Esophagus squamous epithelium (tissue), 5 donors: ENCODE measurements at places on chromosomes 6 and 20.

- no peak for DNase-seq
Observed at GRCh38 chr6:160967351-160967750, 24.2 kb upstream of the MAP3K4 start.

DNA sequence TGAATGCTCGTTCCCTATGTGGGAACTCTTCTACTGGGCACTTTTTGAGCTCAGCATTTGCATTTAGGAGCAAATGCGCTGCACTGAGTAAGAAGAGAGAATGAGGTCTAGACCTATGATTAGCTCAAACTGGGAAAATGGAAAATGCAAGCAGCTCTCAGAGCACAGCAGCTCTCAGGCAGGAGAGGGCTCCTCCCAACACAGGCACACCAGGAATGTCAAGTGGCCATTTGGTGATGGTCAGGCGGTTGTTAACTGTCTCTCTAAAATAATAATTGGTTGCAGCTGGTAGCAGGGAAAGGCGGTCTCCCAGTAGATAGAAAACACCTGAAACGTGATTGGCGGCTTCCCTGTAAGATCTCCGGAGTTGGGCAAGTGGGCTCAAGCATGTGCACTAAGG is 162.0 kb upstream of the ECI2 start:
- no peak for DNase-seq

DNA sequence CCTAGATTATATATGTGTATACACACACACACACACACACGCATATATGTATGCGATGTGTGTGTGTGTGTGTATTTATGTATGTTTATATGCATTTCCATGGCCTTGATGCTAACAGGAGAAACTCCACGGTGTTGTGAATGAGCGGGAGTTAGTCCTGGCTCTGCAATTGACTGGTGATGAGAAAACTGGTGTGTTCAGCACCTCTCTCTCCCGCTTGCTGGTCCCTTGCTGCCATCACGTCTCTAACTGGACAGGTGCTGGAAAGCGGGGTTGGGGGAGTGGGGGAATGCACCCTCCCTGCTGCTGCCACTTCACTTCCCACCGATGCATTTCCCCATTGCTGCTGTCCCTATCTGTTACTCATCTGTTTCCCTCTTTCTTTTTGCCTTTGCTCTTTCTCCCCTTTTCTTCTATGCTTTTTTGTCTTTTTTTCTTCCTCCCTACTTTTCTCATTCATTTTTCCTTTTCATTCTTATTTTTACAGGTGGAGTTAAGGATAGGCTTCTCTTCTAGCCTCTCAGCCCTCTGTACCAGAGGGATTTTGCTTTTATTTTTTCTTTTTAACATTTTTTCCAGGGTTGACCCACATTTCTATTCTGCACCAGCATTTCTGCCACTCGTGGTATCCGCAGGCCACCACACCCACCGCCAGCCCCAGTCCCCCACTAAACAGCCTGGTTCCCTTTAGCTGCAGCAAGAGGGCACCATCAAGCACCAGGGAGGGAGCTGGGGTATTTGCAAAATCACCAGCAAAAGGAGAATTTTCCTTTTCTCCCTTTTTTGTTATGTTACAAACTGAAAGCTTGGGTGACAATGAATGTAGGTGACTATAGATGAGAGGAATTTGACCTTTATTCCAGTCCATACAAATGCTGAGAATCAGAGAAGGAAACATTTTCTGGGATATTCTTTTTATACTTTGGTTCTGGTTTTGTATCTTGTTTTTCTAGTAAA is 115.6 kb downstream of the TCP11 start:
- DNase-seq: no peak

- no peak for DNase-seq
Observed at GRCh38 chr20:47127999-47128398, 228.5 kb downstream of the ZMYND8 start.

GRCh38 chr6:16058929-16059345 is 69.9 kb upstream of the MYLIP start:
- DNase-seq: no peak

- DNase-seq: no peak
Observed at GRCh38 chr6:6330407-6330806, 9.9 kb upstream of the F13A1 start.

GRCh38 chr6:121851056-121851455 is 415.6 kb downstream of the GJA1 start:
- DNase-seq: no peak

DNA sequence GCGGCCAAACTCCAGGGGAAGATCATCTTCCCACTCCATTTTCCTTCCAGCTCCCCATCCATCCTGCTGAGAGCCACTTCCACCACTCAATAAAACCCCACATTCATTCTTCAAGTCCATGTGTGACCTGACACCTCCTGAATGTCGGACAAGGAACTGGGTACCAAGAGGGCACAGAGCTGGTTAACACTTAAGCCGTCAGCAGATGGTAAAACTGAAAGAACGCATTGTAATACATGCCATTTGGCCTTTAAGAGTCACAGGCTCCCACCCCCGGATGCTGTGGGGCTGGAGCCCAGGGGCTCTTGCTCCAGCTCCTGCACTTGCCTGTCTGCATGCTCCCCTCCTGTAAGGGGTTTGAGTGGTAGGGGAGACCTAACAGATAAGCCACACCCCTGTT is 753.9 kb downstream of the COL12A1 start:
- DNase-seq: no peak

GRCh38 chr6:2193931-2194330 is 51.5 kb downstream of the GMDS start:
- DNase-seq: no peak

DNA sequence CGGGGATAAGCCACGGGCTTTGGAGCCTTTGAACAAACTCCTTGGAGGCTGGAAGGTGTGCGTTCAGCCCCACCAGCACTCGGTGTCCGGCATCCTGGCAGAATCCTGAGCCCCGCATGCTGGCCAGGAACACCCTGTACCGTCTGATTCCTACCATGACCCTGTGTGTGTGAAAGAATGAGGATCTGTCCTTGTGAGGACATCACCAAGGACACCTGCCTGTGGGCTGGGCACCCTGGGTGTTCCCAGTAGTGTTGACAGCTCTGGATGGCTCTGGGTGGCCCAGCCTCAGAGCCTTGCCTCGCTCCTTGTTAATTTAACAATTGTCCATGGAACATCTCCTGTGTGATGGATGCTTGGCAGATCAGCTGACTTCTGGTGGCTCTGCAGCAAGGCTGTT is 234.3 kb downstream of the QKI start:
- DNase-seq: no peak

- no peak for DNase-seq
Observed at GRCh38 chr6:153568628-153569027, 437.5 kb upstream of the RGS17 start.

DNA sequence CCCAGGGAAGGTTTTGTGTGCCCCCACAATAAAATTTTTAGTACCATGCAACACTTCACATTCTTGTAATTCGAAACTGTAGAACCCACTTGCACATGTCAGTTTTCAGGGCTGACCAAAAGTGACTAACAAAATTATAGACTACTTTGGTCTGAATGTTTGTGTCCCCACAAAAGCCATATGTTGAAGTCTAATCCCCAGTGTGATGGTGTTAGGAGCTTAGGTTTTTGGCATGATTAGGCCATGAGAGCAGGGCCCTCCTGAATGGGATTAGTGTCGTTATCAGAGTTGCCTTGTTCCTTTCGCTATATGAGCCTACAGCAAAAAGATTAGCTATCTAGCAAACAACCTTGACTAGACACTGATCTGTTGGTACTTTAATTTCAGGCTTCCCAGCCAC is 49.0 kb upstream of the TENT5A start:
- no peak for DNase-seq

GRCh38 chr20:62795023-62795761 is 1.1 kb upstream of the MRGBP start:
- DNase-seq: no peak

GRCh38 chr20:63942250-63942951 is 13.8 kb downstream of the UCKL1 start:
- no peak for DNase-seq

- no peak for DNase-seq
Observed at GRCh38 chr20:37901240-37901639, 1.7 kb upstream of the VSTM2L start.
